HEK293T (cell line): ENCODE measurements at places on chromosomes 7 and 10.

GRCh38 chr7:55325371-55325792 lies 39.8 kb upstream of the LANCL2 start:
- DNase-seq: no peak

DNA sequence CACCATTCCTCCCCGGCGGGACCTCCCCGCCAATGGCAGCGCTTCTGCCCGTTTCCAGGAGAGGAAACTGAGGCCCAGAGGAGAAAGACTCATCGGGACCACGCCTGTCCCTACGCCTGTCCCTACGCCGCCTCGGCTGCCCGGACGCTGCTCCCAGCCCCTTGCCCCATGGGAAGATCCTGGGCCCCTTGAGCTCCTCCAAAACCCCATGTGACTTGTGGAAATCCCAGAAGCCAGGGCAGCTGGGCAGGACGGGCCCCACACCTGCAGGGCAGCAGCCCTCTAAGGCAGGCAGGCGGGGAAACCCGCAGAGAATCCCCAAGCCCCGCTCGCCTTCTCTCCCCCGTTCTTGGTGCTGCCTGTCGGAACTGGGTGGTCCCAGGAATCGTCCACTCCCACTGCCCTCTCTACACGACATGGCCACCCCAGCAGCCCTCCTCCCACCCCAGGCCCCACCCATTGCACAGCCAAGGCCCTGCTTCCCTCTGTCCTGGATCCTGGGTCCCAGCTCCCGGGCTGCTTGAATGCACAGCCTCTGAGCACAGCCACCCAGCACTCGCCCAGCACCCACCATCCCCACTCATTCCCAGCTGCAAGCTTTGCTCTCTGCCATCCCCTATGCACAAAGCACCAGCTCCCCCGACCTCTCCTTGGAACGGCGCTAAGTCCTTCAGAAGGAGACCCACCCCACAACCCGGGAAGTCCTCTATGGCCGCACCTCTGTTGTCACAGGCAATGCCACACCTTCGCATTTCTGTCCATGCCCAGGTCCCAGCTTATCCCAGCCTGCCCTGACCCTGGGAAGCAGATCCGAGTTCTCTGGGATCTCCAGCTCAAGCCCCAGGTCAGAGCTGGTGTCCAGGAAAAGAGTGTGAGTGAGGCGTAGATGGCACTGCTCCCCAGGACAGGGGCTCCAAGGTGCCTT lies 50.6 kb downstream of the SLC29A4 start:
- DNase-seq: no peak

DNA sequence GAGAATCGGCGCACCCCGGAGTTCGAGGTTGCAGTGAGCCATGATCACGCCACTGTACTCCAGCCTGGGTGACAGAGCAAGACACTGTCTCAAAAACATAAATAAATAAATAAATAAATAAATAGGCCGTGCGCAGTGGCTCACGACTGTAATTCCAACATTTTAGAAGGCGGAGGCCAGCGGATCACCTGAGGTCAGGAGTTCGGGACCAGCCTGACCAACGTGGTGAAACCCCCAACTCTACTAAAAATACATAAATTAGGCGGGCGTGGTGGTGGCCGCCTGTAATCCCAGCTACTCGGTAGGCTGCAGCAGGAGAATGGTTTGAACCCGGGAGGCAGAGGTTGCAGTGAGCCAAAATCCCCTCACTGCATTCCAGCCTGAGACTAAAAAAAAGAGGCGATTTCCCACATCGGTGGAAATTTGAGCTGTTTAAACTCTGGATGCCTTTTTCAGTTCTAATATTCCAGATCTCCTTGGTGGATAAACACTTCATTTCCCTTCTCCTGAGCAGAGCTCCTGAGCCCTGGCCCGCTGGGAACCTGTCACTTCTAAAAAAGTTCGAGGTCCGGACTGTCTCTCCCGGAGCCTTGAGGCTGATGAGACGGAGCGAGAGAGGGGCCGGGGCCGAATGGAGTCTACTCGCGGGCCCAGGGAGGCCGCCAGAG lies 2.0 kb upstream of the NFKB2 start:
- DNase-seq: peak; percentile 92

DNA sequence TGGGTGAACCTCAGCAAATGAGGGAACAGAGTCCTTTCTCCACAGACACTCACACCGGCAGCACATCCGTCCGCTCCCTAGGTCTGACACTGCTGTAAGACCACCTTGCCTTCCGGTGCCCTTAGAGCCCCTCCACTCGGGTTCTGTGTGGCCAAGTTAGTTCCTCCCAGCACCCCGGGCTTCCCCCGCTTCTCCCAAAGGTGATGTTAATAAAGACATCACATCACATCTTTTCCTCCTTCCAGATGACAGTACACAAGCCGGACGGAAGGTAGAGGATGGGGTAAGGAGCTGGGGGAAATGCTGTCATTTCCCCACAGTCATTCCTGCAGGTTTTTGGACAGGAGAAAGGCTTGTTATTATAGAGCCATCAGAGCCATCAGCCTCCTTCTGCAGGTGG lies 42.3 kb downstream of the OAT start:
- no peak for DNase-seq

DNA sequence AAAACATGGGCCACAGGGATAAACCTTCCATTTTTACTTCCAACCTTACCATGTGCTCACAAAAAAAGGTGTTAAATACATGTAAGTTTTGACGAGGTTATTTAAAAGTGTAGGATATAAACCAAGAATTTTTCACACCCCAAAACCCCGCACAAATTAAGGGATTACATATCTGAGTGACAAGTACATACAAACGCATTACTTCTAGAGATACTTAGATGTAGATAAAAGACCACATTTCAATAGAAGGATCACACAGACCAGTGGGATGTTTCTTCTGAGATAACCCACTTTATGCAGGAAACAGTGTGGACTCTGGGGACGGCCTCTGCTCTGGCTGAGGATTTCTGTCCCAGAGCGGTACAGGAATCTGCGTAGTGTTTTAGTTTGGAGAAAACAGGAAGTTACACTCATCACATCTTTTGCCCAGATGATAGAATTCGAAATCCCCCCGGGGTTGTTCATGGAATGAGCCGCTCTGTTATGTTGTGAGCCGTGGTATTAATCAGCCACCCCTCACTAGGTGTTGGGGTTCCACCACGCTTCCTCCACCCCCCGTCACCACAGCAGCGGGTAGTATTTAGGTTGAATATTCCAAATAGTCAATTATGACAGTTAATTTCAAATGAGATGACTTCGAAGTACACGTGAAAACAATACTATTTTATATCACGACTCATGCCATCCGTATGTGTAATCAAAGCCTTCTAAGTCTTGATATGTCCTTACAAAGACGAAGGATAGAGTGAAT lies 1.3 kb upstream of the CUL1 start:
- no peak for DNase-seq

- DNase-seq: peak; percentile 48
These were observed 13.5 kb upstream of the TSPAN13 start for GRCh38 chr7:16739863-16740622.

DNA sequence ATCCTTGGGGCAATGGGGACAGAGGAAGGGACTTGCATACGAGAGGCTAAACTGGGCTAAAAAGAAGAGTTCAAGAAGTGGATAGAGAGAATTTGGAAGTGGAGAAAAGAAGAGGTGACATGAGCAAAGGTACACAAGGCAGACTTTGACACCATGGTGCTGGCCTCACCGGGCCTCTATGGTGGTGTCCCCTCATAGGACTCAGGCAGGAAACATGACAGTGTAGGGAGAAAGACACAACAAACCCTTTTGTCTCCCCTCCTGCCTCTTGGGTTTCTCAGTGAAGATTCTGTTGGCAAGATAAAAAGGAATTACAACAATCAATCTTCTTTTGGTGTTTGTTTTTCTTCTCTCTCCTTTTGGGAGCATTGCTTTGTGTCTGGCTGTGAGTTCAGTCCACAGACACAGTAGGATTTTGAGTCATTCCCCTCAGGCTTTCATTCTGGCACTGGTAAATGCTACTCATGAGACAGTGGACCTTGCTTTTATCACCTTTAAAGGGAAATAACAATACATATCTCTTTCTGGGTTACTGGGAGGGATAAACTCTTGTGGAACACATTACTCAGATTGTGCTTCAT lies 827.7 kb downstream of the TNS3 start:
- no peak for DNase-seq

- DNase-seq: no peak
These were observed 119.5 kb downstream of the BICC1 start for GRCh38 chr10:58632216-58632615.

DNA sequence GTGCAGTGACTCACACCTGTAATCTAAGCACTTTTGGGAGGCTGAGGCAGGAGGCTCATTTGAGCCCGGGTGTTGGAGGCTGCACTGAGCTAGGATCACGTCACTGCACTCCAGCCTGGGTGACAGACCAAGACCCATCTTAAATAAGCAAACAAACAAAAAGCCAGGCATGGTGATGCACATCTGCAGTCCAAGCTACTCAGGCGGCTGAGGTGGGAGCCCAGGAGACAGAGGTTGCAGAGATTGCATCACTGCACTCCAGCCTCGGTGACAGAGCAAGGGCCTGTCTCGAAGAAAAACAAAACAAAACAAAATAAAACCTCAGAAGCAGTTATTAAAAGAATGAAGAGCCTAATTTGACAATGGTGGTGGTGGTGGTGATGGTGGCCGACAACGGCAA lies 132.5 kb downstream of the PARD3 start:
- no peak for DNase-seq

DNA sequence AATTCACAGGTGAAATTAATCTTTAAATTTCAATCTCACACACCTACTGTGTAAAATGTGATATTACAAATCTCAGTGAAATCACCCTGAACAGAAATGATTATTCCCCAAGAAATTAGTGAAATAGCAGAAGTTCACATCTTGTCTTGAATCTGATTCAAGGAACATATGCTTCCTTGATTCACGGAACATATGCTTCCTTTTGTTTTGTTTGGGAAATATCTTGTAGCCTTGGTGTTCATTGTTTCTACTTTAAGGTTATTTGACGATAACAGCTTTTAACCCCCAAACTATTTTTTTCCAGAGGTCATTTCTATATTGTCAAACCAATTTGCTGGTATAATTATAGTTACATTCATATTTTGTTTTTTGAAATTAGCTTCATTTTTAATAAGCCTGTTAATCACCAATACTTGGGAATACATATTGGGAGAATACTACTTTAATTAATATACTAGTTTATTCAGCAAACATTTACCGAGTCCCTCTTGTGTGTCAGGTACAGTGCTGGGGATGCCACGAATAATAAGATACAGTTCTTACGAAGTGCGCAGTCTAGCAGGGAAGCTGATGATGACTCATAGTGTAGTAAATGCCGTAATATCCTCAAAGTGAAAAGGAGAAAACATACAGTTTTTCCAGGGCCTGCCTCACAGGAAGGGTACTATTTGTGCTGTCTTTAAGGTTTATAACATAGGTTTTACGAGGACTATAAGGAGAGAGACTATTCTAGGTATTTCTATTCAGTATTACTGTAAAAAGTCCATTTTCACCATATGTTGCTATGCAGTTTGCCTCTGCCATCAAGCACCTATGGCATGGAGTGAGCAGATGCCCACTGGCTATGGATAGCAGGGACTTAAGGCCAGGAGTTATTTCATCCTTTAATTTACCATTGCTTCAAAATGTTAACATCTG lies 32.5 kb downstream of the PRKAR2B start:
- DNase-seq: no peak

DNA sequence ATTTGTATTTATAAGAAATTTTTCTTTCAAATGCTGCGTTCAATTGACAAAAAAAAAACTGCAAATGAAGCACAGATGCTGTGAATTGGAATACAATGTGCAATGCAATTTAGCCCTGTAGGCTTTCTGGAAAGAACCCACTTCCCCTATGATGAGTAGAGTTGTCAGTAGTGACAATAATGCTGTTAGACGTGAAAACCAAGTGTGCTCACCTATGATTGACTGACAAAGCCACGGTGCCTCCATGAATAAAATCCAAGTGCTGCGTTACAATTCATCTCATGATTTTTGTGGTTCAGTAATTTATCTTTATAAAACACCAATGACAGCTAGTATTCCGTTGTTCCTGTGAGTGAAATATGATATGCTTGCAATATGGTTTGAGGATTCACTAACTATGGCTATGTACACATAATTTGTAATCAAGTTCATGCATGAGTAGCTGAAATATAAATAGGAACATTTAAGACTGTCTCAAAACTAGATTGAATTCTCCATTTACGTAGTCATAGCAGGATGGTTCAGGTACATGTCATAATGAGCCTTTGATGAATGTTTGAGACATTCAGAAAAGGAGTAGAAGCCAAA lies 1160.3 kb downstream of the CNTNAP2 start:
- no peak for DNase-seq

- DNase-seq: peak; percentile 60
These were observed 111.4 kb downstream of the COL28A1 start for GRCh38 chr7:7424151-7424873.

DNA sequence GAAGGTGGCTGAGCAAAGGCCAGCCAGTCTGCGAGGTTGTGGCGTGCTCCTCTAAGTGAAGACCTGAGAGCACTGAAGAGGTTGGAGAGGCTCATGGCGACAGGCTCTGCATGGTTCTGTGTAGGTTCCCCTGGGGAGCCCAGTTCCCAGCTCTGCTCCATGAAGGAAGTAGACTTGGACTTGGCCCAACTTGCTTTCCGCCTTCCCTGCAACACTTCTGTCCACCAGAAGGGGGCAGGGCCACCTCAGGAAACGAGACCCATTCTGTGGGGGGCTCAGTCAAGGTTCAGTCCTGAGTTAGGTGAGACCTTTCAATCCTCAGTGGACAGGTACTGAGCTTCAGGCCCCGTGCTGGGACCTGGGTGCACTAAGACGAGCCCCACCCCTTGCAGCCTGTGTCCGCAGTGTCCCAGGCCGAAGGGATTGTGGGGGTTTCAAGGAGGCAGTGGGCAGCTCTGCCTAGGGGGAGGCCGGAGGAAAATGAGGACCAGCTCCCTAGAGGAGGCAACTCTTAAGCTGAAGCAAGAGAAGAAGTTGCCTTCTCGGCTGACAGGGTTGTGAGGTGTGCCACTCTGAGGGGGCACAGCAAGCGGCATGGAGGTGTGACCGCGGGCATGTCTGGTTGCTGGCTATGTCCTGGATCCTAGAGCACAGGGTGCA lies 15.0 kb upstream of the PCBD1 start:
- peak; percentile 76 for DNase-seq

DNA sequence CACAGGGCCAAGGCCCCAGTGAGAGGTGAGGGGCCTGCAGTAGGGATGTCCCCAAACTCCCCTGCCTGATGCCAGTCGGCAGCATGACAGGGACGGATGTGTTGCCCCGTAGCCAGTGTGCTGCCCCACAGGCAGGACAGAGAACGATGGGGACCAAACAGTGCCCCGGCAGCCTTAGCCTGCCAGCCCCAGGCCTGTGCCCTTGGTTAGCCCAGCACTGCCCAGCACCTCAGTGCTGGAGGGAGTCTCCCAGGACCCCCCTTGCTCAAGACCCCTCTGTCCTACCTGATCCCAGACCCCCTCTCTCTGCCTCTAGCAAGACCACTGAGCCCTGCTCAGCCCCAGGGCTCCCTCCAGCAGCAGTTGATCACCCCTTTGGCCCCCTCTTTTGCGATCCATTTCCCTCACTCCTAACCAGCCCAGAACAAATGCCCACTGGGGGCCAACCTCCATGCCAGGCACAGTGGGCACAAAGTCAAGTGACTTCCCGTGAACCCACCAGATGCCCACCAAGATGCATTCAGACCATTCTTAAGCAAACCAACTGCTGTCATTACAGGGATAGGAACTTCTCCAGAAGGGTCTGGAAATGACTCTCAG lies 34.0 kb downstream of the OAT start:
- no peak for DNase-seq

- DNase-seq: no peak
These were observed 8.7 kb upstream of the MYL7 start for GRCh38 chr7:44149571-44150465.

- no peak for DNase-seq
These were observed 238.6 kb upstream of the SHH start for GRCh38 chr7:156050636-156051569.
